ENCODE measurements at places on chromosomes 12 and 14. TPM values are rescaled to one million over a fixed set of nuclear protein-coding genes. Genes with fewer than 3 reads are reported as not detected.

The IFNG-AS1 gene
- total RNA-seq: not detected

The NRIP2 gene
- total RNA-seq: 0.59 TPM

DNA sequence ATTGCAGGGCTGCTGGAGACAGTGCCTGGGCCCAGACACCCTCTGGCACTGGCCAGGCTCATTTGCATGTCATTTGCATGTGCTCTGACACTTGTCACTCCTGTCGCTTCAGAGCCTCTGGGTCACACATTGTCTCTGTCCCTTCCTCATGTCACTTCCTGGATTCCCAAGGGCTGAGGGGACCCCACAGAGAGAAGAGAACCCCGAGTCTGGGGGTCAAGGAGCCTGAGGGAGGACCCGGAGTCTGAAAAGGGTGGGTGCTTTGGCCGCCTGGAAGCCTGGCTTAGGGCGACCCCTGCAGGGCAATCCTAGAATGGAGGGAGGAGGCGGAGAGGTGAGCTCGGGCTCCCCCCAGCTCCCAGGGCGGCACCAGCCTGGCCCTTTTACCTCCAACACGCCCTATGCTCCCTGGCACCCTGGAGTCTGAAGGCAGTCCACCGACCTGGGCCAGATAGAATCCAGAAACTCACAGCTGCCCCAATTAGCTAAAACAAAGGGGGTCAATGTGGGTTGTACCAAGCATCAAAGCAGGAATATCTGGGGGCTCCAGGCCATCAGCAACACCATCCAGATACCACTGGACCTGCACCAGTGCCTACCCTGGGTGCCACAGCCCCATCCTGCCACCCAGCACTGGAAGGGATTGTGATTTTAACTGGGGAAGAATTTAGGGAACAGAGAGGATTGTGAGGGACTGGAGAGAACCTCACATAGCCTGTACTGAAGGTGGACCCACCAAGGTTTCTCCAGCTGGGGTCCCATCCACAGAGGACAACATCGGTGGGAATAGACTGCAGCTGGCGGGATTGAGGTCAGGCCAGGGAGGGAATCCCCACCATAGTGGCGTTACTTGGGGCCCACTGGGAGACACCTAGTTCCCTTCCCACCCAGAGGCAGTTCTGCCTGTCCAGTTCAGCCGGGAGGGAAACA is 21.8 kb upstream of the KRT78 start:
- no peaks in the 10 kb centered on the region for H3K36me3 ChIP-seq
- no peak for DNase-seq
- no peak overlapping the region for H3K4me3 ChIP-seq
- H3K27ac ChIP-seq: no peak overlapping the region
- H3K27me3 ChIP-seq: no peaks in the 10 kb centered on the region

GRCh38 chr12:29561664-29562071 is 64.2 kb upstream of the OVCH1 start:
- DNase-seq: no peak
- H3K4me3 ChIP-seq: no peak overlapping the region
- H3K27me3 ChIP-seq: no peaks in the 10 kb centered on the region
- H3K4me1 ChIP-seq: no peaks in the 10 kb centered on the region
- peaks cover 13% of the 10 kb centered on the region for H3K36me3 ChIP-seq
- peak overlapping the region; percentile 75 for H3K27ac ChIP-seq

- no peaks in the 10 kb centered on the region for H3K36me3 ChIP-seq
- H3K4me3 ChIP-seq: no peak overlapping the region
- no peaks in the 10 kb centered on the region for H3K27me3 ChIP-seq
- peaks cover 12% of the 10 kb centered on the region for H3K4me1 ChIP-seq
- H3K27ac ChIP-seq: no peak overlapping the region
- no peak for DNase-seq
These were observed 407.6 kb downstream of the BCAT1 start for GRCh38 chr12:24541193-24541871.

DNA sequence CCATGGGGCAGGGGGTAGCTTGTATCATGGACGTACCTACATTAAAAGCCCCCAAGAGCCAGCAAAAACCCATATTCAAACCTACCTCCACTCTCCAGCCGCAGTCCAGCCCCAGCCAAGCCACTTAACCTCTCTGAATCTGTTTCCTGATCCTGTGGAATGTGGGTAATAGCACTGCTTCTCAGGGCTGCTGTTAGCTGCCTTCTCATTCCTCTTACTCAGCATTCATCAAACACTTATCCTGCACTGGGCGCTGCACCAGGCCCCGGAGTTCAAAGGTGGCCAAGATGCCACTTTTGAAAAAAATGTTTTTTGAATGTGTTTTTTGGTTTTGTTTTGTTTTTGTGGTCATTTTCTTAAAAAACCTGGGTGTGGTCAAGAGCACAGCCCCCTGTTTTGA is 237.4 kb downstream of the CHST11 start:
- H3K27ac ChIP-seq: no peak overlapping the region
- no peak overlapping the region for H3K4me3 ChIP-seq
- H3K27me3 ChIP-seq: no peaks in the 10 kb centered on the region

GRCh38 chr12:123389560-123390351 is 5.8 kb downstream of the KMT5A start:
- DNase-seq: no peak
- H3K27ac ChIP-seq: peak overlapping the region; percentile 69
- peak overlapping the region; percentile 45 for H3K4me3 ChIP-seq
- peaks cover 34% of the 10 kb centered on the region for H3K36me3 ChIP-seq
- H3K4me1 ChIP-seq: no peaks in the 10 kb centered on the region
